Bronchial epithelial cell (primary cell): ENCODE measurements at places on chromosomes 2 and 18.

DNA sequence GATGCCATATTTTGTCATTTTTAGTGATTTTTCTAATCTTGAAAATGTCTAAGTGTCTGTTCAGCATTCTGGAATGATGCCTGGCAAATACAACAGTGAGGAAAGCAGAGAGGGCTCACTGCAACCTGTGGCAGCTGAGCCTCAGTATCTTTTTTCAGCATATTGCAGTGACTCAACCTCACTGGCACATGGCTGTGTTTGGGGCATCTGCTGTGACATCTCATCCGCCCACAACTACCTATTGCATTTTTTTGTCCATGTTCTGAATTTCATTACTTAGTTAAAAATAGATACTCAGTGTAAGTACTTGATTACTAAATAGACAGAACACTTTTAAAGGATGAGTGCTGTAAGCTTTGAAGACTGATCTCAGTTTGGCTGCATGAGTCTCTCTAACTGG is 10.7 kb downstream of the BABAM2 start:
- no peak for DNase-seq

DNA sequence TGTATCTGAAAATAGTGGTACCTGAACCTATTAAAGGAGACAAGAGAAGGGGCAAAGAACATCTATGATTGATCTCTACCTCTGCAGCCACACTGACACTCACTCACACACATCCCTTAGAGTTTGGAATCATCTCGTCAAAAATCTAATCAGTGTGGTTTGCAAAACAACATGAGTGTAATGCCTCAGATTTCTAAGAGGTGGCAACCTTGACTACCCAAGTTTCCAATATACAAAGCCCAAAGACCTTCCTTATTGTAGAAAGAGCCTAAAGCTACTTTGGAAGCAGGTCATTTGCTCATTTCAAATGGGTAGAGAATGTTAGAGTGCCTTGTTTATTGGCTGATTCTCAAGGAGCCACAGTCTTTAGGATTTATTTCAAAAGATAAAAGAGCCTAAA is 444.9 kb downstream of the ARHGAP15 start:
- DNase-seq = no peak

- DNase-seq = no peak
Measured at GRCh38 chr18:14053661-14054060, 78.6 kb downstream of the ZNF519 start.

GRCh38 chr2:178506101-178506500 is 25.8 kb downstream of the PLEKHA3 start:
- DNase-seq = no peak

DNA sequence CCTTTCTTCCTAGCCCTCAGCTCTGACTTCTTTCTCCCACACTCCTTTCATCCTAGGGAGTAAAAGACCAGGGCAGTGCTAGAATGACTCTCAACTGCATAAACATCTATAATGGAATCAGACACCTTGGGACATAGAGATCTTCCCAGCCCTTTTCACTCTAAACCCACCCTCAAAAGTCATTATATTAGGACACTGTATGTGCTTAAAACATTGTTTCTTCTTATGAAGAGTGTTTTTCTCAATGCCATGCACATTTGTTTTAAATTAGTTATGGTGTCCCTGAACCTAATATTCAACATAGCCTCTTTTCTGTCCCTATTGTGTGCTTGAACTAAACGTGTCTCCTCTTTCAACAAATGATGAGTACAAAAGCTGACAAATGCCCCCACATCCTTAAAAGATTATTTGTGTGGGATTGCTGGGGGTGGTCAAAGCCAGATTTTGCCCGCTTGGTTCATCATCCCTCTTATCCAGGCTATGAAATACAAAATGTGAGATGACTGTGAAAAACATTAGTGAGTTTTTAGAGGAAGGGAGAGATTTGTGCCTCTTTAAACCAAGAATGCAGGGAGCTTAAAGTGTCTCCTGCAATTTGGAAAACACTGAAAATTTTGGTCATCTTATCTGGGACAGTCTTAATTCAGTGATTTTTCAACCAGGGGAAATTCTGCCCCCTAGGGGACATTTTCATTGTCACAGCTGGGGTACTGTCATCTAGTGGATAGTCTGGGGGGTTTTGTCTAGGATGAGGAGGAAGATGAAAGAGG is 29.0 kb downstream of the SERPINB5 start:
- peak; percentile 76 for DNase-seq

DNA sequence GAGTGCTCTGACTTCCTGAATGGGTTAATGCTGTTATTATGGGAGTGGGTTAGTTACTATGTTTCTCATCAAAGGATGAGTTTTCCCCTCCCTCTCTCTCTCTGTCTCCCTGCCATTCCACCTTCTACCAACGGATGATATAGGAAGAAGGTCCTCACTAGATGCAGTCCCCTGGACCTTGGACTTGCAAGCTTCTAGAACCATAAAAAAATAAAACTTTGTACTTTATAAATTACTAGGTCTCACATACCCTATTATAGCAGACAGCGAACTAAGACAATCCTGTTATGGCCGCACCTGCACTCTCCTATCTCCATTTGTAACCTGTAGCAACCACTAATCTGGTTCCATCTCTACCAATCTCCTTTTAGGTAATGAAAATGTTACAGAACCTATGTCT is 564.9 kb downstream of the CNTNAP5 start:
- DNase-seq = no peak

GRCh38 chr2:15674637-15675455 is 83.2 kb downstream of the DDX1 start:
- peak; percentile 89 for DNase-seq

DNA sequence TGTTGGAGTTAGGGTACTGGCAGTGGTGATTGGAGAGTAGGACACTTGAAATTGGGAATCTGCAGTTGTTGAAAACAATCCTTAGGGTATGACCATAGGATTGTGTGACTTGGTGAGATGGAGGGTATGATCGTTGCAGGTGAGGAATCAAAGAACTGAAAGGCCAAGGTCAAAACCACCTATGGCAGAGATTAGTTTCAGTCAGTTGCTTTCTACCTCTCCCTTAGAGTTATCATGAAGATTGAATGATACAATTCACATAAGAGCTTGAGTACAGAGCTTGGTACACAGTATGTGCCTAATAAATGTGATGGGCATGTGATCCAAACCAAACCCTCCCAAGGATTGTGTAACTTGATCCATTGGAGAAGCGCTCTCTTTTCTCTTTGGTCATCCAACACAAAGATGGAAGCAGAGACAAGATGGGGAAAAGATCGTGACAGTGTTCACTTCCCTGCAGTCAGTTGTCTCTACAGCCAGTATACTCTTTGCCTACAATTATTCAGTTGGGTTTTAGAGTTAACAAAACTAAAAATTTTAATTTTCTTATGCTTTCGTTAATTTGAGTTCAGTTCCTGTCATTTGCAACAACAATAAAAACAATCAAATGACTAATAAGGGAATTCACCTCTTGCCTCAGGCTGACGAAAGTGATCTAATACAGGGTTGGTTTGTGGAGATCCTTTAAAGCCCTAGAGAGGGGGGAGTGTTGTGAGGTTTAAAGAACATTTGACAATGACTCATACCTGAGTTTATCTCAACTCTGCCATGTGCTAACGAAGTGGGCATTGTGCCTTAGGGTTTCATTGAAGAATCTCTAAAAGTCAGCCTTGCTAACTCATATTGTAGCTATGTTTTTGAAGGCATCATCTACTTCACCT is 14.8 kb upstream of the SMAD2 start:
- peak; percentile 97 for DNase-seq

DNA sequence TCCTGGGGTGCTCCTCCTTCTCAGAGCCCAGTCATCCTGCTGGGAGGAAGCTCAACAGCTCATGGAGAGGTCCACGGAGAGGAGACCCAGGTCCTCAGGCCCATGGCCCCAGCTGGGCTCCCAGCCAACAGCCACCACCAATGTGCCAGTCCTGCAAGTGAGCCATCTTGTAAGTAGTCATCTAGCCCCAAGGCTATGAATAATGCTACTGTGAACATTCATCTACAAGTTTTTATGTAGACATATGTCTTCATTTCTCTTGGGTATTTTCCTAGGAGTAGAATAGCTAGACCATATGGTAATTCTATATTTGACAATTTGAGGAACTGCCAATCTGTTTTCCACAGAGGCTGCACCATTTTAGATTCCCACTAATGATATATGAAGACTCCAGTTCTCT is 166.1 kb downstream of the MTCL1 start:
- peak; percentile 93 for DNase-seq

DNA sequence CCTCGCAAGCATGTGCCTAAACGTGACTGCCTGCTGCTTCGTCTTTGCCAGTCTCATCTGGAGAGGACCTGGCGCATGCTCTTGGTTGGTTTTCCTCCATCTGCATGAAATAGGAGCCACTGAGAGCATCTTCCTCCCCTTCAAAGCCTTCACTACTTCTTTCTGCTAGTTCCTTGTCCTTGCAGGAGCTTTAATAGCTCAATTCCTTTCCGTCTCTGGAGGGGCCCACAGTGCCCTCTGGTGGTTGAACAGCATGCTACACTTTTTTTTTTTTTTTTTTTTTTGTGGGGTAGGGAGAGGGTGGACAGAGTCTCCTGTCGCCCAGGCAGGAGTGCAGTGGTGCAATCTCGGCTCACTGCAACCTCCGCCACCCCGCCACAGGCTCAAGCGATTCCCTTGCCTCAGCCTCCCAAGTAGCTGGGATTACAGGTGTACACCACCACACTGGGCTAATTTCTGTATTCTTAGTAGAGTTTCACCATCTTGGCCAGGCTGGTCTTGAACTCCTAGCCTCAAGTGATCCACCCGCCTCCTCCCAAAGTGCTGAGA is 59.6 kb downstream of the SP110 start:
- DNase-seq = peak; percentile 29

- peak; percentile 72 for DNase-seq
Measured at GRCh38 chr2:14749884-14750283, 117.4 kb downstream of the LRATD1 start.

DNA sequence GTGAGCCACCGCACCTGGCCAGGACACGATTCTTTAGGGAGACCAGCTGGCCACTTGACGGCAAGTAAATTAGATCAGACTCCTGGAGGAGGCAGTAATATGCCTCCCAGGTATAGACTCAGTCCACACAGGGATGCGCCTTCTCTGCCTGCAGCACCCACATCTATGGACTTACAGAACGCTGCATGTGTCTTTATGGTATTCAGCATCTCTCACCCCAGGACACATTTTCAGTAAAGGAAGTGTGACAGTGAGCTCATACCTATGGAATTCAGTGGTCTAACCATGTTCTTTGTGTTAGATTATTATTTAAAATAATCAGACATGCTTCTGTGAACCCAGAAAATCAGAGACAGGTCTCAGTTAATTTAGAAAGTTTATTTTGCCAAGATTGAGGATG is 5.9 kb upstream of the NARS1 start:
- peak; percentile 22 for DNase-seq

- peak; percentile 41 for DNase-seq
Measured at GRCh38 chr2:16774980-16775898, 109.6 kb upstream of the CYRIA start.

DNA sequence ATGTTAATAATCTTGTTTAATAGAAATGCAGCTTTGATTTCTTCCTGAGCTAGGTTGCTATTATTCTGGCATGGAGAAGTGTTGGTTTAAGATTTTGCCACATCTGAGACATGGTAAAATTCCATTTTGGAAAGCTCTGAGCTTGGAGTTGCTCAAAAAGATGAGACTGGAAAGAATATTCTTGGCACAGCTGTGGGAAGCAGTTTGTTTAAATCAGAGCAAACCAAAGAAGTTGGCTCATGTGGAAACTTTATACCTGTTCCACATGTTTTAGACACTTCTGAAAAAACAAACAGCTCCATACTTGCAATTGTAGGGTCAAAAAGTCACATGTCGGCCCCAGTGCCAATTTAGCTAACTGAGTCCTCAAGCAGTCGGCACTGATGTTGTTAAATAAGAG is 116.6 kb downstream of the SLC4A3 start:
- no peak for DNase-seq

DNA sequence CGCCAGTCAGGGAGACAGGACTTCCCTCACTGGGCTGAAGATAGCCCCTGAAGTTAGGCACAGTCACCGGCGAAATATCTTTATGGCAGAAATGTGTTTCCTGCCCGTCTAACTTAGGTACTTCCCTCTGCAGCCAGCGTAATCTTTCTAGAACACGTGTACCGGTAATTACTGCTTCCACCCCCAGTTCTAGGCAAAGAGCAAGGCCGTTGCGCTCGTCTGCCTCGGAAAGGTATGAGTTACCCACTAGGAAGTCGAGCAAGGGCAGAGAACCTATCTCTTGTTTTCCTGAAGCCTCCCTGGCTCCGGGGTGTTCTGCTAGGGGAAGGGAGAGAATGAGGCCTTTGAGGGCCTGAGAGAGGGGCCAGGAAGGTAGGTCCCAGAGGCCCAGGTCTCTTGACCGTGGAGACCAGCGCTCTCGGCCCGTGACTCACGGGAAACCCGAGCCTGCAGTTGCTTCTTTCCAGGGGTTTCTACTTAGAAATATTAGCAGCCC is 70.0 kb downstream of the TWSG1 start:
- no peak for DNase-seq

DNA sequence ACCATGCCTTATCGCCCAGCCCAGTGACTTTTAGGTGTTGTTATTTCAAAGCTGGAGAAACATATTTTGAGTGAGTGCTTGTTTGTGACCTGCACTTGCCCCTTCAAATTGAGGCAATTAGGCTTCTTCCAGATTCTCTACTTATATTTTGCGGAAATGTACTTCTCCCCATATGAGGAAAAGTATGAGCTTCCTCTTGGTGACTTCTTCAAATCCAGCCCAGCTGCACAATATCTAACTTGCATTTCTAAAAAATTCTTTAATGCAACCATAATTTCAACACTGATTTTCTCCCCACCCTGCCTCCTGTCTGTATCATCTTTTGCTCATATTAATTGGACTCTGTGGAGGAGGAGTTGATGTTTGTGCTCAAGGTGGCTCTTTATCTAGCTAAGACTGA is 391.2 kb upstream of the POU3F3 start:
- no peak for DNase-seq

GRCh38 chr18:7305416-7305815 is 74.5 kb downstream of the LRRC30 start:
- no peak for DNase-seq

- peak; percentile 54 for DNase-seq
Measured at GRCh38 chr2:37890893-37891495, 34.1 kb upstream of the RMDN2 start.

DNA sequence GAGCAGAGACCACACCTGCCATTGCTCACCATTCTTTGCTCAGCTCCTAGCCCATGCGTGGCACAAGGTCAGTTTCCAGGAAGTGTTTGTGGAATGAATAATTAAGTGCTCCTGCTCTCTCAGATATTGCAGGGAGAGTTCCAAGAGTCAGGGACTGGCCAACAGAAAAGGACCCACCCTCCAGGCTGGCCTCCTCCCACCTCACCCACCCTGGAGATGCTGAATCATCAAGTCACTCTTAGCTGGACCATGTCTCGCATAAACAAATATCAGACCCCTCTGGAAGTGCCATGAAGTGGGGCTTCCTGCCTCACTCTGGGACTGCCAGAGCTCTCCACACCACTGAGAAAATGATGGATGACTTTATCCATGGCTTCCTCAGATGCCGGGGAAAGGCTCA is 256.0 kb downstream of the TNS1 start:
- DNase-seq = peak; percentile 13

DNA sequence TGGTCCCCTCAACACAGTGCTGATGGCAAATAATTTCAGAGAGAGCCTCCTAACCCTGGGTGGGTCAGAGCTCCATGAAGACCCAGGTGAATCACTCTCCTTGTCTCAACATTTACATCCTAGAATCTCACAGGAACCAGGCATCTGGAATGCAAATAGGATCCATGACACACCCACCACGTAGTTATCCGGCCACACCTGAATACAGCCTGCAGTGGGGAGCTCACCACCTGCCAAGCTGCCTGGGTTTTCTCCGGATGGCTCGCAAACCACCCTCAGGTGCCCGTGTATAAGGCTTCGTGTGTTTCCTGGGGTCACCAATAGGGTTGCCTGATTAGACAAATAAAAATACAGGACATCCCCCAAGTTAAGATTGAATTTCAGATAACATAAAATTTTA is 9.9 kb downstream of the CHST10 start:
- DNase-seq = no peak
